CD4-positive, CD25-positive, alpha-beta regulatory T cell (primary cell): ENCODE measurements at places on chromosomes 7 and 10. TPM values are rescaled to one million over a fixed set of nuclear protein-coding genes. Genes with fewer than 3 reads are reported as not detected.

DNA sequence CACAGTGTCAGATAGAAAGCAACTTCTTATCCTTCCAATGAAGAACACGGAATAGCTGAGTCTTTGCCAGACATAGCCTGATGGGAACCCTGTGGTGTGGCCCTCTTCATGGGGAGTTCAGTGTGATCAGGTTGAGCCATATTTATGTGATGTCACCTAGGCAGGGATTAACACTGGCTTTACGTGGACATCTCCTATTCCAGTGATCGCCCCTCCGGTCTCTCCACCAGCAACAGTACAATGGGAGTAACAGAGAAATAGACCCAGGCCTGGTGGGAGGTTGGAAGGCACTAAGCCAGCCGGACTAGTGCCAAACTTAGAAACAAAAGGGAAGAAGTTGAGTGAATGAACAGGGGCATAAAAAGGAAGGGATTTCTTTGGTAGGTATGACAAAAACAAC, 358.1 kb downstream of the PRPF18 start:
- no peaks in the 10 kb centered on the region for H3K36me3 ChIP-seq
- no peaks in the 10 kb centered on the region for H3K27me3 ChIP-seq
- no peak for DNase-seq
- no peaks in the 10 kb centered on the region for H3K4me1 ChIP-seq
- H3K27ac ChIP-seq, result no peak overlapping the region

- H3K27ac ChIP-seq, result no peak overlapping the region
- no peaks in the 10 kb centered on the region for H3K36me3 ChIP-seq
- DNase-seq, result no peak
- H3K4me1 ChIP-seq, result no peaks in the 10 kb centered on the region
- no peak overlapping the region for H3K4me3 ChIP-seq
Observed at GRCh38 chr10:99913831-99914235, 95.9 kb downstream of the DNMBP start.

The LIPJ gene
- total RNA-seq, result not detected

The TMEM184A gene
- total RNA-seq, result not detected

DNA sequence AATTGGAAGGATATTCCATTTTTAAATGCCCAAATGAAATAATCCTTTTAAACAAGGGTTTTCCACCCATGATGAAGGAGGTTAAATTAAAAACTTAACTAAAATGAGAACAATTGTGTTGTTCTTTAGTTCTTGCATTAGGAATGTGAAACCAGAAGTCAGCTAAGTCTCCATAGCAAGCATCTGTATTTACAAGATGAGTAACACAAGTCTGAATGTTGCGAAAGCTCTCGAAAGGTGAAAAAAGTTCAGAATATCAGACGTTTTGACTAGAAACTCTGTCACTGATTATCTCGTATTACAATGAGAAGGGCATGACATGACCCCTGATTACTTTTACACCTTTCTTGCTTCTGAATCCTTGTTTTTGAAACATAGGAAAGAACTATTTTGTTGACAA, 149.6 kb downstream of the BICC1 start:
- no peak overlapping the region for H3K4me3 ChIP-seq
- DNase-seq, result no peak
- no peaks in the 10 kb centered on the region for H3K4me1 ChIP-seq
- H3K27me3 ChIP-seq, result no peaks in the 10 kb centered on the region
- no peaks in the 10 kb centered on the region for H3K36me3 ChIP-seq
- no peak overlapping the region for H3K27ac ChIP-seq

- DNase-seq, result no peak
- H3K4me1 ChIP-seq, result peaks cover 30% of the 10 kb centered on the region
- no peaks in the 10 kb centered on the region for H3K27me3 ChIP-seq
- H3K36me3 ChIP-seq, result peaks cover 13% of the 10 kb centered on the region
- no peak overlapping the region for H3K27ac ChIP-seq
- H3K4me3 ChIP-seq, result peak overlapping the region; percentile 90
Observed at GRCh38 chr7:112452102-112452888, 2.0 kb downstream of the IFRD1 start.

- no peaks in the 10 kb centered on the region for H3K4me1 ChIP-seq
- H3K27me3 ChIP-seq, result peaks cover 26% of the 10 kb centered on the region
- no peaks in the 10 kb centered on the region for H3K36me3 ChIP-seq
- no peak overlapping the region for H3K27ac ChIP-seq
- no peak for DNase-seq
- H3K4me3 ChIP-seq, result no peak overlapping the region
Observed at GRCh38 chr10:104387130-104387888, 33.7 kb downstream of the CFAP58 start.

The COBL gene
- total RNA-seq, result 0.59 TPM

GRCh38 chr7:82548141-82548688, 104.6 kb upstream of the CACNA2D1 start:
- DNase-seq, result no peak
- H3K36me3 ChIP-seq, result no peaks in the 10 kb centered on the region
- H3K27me3 ChIP-seq, result no peaks in the 10 kb centered on the region
- no peak overlapping the region for H3K4me3 ChIP-seq

The AQP1 gene
- 0.20 TPM for total RNA-seq

GRCh38 chr10:15754937-15755336, 35.2 kb upstream of the ITGA8 start:
- DNase-seq, result no peak
- H3K36me3 ChIP-seq, result no peaks in the 10 kb centered on the region
- H3K4me1 ChIP-seq, result no peaks in the 10 kb centered on the region
- H3K27me3 ChIP-seq, result peaks cover 3% of the 10 kb centered on the region

The ACBD7 gene
- 0.39 TPM for total RNA-seq

GRCh38 chr10:115665549-115665948, 572.4 kb downstream of the ATRNL1 start:
- H3K4me1 ChIP-seq, result no peaks in the 10 kb centered on the region
- H3K27me3 ChIP-seq, result no peaks in the 10 kb centered on the region
- H3K36me3 ChIP-seq, result no peaks in the 10 kb centered on the region
- no peak for DNase-seq
- no peak overlapping the region for H3K4me3 ChIP-seq

DNA sequence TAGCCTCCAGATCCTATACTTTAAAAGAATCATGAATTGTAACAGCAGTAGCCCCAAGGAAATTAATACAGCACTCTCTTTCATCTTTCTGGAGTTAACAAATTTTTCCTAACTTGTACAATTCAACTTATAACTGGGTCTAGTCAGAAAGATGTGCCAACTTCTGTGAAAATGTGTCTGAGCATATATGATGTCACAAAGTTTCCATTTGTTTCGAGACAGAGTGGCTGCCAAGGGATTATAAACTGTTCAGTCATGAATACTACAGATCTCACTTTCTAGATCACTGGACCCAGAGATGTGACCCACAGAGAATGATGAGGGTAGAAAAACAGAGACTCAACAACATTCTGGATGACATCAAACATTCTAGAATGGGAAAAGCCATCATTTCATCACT, 249.2 kb upstream of the PHF14 start:
- H3K36me3 ChIP-seq, result no peaks in the 10 kb centered on the region
- H3K27me3 ChIP-seq, result no peaks in the 10 kb centered on the region
- no peak overlapping the region for H3K27ac ChIP-seq
- no peak overlapping the region for H3K4me3 ChIP-seq
- no peak for DNase-seq

The ABCB1 gene
- 1.2 TPM for total RNA-seq

The ZNF503 gene
- total RNA-seq, result not detected

DNA sequence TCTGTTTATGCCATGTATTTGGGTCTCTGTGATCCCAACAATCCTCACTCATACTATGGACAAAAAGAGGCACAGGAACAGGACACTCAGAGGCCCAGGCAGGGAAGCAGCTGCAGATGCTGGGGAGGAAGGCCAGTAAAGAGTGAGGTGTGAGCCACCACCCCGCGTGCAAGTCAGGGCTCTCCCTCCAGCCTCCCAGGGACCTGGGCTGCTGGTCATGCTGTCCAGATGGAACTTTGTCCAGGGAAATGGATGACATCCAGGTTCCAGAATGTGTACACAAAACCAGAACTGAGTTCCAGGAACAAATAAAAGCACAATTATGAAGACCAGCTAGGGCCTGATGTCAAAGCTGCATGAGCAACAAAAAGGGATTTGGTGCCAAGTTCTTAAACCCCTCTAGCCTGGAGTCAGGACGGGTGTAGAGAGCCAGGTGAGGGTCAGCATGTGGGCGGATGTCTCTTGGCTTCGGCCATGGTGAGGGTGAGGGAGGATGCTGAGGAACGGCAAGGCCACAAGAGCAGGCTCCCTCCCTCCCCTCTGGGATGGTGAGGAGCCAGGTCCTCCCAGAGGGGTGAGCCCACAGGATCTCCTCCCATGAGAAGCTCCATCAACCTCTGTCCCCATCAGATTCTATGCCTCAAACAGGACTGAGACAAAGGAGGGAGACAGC, 739.7 kb downstream of the PARD3 start:
- no peaks in the 10 kb centered on the region for H3K36me3 ChIP-seq
- no peaks in the 10 kb centered on the region for H3K4me1 ChIP-seq
- H3K27ac ChIP-seq, result no peak overlapping the region
- no peak overlapping the region for H3K4me3 ChIP-seq
- no peak for DNase-seq

- no peaks in the 10 kb centered on the region for H3K27me3 ChIP-seq
- H3K36me3 ChIP-seq, result no peaks in the 10 kb centered on the region
- H3K27ac ChIP-seq, result no peak overlapping the region
Observed at GRCh38 chr7:3544202-3544601, 243.2 kb downstream of the SDK1 start.

The FXYD4 gene
- total RNA-seq, result not detected

- H3K27ac ChIP-seq, result no peak overlapping the region
- no peak for DNase-seq
- H3K36me3 ChIP-seq, result peaks cover 21% of the 10 kb centered on the region
Observed at GRCh38 chr10:124624466-124624865, 119.7 kb downstream of the FAM53B start.

- no peaks in the 10 kb centered on the region for H3K36me3 ChIP-seq
- H3K27me3 ChIP-seq, result no peaks in the 10 kb centered on the region
- H3K27ac ChIP-seq, result no peak overlapping the region
- no peaks in the 10 kb centered on the region for H3K4me1 ChIP-seq
Observed at GRCh38 chr7:69633122-69633831, 35.0 kb downstream of the AUTS2 start.

GRCh38 chr10:10545771-10546170, 471.9 kb upstream of the CELF2 start:
- DNase-seq, result no peak
- no peaks in the 10 kb centered on the region for H3K27me3 ChIP-seq
- H3K4me3 ChIP-seq, result no peak overlapping the region
- H3K36me3 ChIP-seq, result no peaks in the 10 kb centered on the region
